Activated CD4-positive, CD25-positive, alpha-beta regulatory T cell (primary cell): ENCODE measurements at places on chromosomes 3 and 15.

DNA sequence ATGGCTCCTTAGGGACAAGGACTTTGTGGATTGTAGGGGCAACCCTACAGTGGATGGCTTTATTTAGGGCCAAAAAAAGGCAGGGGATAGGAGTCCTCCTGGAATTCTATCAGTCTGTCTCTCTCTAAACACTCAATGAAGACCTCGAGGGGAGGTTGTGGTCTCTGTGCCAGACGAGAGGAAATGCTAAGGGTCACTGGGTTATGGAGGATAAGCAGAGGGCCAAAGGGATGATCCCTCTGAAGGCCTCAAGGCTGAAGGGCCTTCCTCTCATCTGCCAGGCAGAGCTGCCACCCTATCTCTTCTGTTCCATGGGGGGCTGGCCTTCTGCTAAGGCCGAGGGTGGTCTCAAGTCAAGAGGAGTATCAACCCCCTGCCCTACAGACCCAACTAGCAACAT lies 27.0 kb downstream of the PLXNB1 start:
- no peak for DNase-seq

DNA sequence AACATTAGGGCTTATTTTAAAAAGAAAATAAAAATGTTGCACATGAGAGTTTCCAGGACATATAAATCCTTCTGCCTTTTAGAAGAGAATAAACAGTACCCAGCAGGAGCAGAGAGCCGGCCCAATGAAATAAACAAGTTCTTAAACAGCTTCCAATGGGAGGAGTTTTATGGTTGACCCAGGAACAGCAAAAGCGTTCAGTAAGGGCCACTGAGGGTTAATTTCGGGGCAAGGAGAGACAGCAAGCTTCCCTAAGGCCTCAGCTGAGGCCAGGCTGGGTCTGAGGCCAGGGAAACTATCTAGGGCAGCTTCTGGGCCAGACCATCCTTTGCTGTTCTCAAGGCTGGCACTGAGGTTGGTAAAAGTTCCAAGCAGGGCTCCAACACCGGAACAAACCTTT lies 3.4 kb downstream of the PDZRN3 start:
- DNase-seq, result no peak

DNA sequence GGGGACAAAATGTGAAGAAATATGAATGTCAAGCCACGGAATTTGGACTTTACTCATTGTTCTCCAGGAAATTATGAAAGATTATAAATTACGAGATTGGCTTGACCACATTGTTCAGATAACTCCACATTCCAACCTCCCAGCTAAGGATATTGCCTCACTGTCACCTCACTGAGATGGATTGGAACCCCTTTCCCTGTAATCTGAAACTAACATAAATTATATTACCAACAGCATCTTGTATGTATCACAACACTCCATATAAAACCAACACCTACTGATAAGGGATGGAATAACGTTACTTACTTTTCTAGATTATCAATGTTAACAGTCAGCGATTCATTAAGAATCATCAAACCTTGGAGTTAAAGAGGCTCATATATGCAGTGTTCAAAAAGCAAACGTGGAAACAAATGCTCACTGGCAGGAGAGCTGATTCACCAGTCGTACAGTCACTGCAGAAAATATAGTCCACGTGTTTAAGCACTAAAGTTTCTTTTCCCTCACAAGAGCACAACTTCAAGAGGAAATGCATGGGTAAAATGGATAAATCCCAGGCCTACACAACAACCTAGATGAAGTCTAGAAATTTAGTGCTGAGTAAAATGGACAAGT lies 451.5 kb downstream of the FGF12 start:
- no peak for DNase-seq

- no peak for DNase-seq
These were observed 2.8 kb downstream of the CHD2 start for GRCh38 chr15:92902737-92903593.

- DNase-seq, result no peak
These were observed 27.3 kb downstream of the ENTPD3 start for GRCh38 chr3:40414270-40414669.

- DNase-seq, result no peak
These were observed 80.0 kb upstream of the SPATA16 start for GRCh38 chr3:173221010-173221409.

DNA sequence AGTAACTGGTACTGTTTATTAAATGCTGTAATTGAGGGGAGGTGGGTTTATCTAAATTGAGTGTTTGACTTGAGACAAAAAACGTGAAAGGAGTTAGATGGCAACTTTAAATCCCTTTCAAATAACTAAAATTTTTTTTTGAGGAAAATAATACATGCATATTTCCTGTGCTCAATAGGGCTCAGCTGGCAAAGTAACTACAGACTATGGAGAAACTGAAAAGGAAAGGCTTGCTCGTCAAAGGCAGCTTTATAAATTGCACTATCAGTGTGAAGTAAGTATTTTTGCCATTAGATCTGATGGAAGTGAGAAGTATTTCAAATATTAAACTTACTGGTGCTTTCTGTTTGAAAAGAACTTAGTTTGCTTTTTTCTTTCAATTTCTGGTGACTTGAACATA lies 72.2 kb downstream of the DZIP3 start:
- no peak for DNase-seq

DNA sequence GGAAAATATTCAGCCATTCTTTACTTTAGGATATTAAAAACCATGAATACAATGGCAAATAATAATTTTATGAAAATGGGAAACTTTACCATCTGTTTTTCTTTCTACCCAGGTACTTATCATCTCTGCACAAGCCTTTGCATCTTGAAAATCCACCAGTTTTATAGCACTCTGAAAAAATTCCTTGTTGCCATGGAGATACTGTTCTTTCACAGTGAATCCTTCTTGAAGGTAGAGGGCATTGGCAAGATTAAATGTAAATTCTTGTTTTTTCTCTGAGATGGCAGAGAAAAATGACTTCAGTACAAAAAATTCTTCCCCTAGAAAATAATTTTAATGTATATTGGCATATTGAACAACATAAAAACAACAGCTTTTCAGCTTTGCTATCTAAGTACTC lies 6.9 kb downstream of the SERPINI2 start:
- DNase-seq, result no peak

GRCh38 chr3:99637016-99637367 lies 1.4 kb upstream of the COL8A1 start:
- no peak for DNase-seq

GRCh38 chr3:149588909-149589308 lies 68.9 kb downstream of the WWTR1 start:
- DNase-seq, result no peak

DNA sequence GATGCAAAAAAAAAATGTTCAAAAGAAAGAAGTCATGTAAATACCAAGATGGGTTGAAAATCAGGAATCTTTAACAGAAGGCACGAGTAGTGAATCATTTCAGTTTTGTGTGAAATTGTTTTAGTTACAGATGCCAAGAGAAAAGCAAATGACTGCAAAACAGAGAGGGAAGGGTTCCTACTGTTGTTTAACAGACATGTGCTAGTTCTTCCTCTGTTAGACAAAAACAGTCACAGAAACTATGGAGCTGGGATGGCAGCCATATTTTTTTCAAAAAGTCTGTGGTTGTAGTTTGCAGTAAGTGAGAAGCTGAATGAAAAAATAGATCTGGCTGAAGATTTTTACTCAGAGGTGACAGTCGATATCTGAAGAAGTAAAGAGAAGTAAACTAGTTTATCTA lies 511.9 kb downstream of the ZIC1 start:
- no peak for DNase-seq

GRCh38 chr15:100172356-100173024 lies 169.3 kb downstream of the ADAMTS17 start:
- no peak for DNase-seq

DNA sequence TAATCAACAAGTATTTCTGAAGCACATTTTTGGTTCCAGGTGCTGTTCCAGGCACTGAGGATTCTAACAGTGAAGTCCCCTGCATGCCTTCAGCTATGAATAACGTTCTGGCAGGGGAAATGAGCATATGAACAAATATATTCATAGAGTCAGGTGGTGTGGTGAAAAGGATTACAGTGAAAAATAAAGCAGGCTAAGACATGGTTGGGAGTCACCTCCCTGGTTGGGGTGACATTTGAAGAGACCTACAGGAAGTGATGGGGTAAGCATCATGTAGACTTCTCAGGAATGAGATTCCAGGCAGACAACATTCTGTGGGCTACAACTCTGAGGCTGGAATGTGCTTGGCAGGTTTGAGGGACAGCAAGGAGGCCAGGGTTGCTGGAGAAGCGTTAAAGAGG lies 15.0 kb downstream of the FRMD4B start:
- no peak for DNase-seq

- no peak for DNase-seq
These were observed 941 bp downstream of the SLC12A8 start for GRCh38 chr3:125211523-125212090.

- DNase-seq, result no peak
These were observed 67.0 kb downstream of the CHAC1 start for GRCh38 chr15:41020311-41020710.

DNA sequence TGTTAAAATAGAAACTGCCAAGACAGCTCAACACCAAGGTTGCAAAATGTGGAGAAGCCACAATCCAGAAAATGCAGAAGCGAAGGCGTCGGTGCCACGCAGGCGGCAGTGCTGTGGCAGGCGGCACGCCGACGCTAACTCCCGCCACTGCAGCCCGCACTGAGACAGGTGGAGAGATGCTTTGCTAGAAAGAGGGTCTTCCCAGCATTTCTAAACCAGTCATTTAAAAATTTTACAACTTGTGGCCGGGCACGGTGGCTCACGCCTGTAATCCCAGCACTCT lies 23.2 kb downstream of the CYFIP1 start:
- no peak for DNase-seq

- no peak for DNase-seq
These were observed 75.1 kb downstream of the MOBP start for GRCh38 chr3:39542588-39542988.

DNA sequence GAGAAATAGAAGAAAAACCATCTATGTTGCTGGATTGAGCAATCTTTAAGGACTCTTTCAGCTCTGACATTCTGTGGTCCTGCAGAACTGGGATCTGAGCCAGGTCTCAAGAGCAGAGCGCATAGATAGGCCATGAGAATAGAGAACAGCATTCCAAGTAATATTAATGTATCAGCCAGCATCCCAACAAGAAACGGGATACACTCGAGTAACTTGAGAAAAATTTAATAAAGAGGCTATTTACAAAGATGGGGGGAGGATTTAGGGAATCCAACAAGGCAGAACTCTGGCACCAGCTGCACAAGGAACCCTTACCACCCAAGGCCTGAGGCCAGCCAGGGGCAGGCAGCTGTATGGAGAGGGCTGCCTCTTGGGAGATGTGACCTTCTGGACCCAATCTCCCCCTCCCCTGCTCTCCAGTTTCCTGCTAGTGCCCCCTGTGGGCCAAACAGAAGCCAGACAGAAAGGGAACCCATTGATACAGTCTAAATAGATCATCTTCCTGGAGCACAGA lies 8.2 kb downstream of the TMOD2 start:
- DNase-seq, result no peak

DNA sequence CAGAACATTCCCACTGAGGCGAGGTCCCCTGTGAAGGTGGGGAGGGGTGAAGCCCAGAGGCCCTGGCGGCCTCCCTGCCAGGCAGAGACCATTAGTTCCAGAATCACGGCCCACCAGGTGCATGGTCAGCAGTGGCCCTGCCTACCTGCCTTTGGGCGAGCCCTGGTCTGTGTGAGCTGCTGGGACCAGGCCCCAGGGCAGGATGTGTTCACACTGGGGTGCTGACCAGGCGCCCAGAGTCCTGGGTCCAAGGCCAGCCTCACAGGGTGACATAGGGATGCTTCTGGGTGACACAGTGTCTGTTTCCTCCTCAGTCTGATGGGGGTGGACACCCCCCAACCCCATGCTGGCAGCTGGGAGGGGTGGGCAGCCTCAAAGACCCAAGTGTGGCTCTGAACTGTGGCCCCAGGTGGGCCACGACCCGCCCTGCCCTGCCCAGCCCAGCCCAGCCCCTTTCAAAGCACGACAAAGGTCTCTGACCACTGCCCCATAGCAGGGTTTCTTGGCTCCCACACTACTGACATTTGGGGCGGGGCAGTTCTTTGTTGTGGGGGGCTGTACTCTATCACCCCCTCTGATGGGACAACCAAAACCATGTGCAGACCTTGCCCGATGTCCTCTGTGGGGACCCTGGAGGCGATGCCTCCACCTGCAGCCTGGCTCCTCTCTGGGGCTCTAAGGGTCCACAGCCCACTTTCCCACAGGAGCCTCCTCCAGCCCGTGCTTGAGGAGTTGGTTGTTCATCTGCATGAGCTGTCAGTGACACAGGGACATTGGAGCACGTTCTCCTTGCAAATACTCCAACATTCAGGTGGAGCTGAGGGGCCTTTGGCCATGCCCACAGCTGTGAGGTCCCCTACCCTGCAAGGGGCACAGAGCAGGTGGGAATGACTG lies 44.8 kb upstream of the SLC41A3 start:
- DNase-seq, result no peak

DNA sequence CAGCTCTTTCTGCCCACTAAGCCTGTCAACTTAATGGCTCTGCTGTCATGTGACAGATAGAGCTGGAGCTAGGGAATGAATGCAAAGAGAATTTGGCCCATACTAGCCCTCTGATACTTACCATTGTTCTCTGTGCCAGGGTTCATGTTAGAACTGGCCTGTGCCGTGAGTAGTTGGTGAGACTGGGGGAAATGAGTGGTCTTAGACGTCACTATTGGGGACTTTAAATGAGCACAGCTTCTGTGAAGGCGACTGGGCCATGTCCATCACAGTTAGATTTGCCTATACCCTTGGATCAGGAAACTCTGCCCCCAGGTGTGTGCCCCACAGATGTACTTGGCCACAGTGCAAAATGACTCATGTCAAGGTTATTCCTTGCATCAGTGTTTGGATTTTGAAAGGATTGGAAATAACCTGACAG lies 124.9 kb downstream of the PTPRG start:
- no peak for DNase-seq

- no peak for DNase-seq
These were observed 168.1 kb downstream of the NSMCE3 start for GRCh38 chr15:29101491-29101890.

DNA sequence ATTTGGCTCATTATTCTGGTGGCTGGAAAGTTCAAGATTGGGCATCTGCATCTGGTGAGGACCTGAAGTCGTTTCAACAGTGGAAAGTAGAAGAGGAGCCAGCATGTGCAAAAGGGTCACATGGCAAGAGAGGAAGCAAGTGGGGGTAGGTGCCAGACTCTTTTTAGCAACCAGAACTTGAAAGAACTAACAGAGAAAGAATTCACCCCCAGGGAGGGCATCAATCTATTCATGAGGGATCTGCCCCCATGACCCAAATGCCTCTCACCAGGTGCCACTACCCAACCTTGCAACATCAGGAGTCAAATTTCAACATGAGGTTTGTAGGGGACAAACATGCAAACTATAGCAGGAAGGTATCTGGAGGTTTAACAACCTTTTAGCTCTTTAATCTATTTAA lies 10.3 kb upstream of the RYK start:
- no peak for DNase-seq

- DNase-seq, result no peak
These were observed 3.7 kb upstream of the PRKAR2A start for GRCh38 chr3:48851407-48851806.

DNA sequence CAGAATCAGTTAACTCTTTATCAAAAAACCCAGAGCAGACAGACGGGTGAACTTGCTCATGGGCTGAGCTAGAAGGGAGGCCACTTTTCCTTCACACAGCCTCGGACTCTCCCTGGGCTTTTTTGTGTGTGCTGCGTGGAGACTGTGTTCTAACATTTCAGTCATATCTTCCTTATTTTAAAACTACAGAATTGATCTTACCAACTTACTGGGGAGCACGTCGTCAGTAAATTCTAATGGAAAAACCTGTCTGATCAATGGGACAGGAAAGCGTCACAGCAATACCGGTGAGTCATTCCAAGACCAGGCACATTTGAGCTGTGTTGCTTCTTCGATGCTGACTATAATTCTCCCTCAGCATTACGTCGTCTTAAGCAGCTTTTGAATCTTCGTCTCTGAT lies 145.1 kb downstream of the LPP start:
- no peak for DNase-seq

GRCh38 chr3:44439499-44440295 lies 37.8 kb downstream of the ZNF445 start:
- peak; percentile 14 for DNase-seq
